ENCODE measurements at places on chromosomes 1 and 21.

DNA sequence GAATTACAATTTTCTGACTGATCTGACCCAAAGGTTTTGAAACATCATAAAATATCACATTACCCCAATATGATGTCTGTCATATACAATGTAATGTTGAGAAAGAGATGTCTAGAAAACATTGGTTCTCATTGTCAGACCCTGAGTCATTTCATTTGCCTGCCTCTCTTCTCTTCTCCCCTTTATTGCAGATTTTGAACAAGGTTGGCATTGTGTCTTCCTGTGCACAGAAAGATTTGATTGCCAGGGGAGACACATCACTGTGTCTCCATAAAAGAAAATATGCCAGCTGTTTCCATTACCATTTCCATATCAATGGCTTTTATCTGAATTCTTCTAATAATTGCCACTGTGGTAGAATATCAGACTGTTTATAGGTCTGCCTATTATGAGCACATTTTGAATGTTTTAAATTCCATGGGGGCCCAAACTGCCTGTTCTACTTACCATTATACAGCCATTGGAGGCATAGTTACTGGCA, 65.6 kb downstream of the IFI44 start:
- DNase-seq = no peak

GRCh38 chr1:17585266-17585987, 45.9 kb downstream of the ARHGEF10L start:
- DNase-seq = no peak

DNA sequence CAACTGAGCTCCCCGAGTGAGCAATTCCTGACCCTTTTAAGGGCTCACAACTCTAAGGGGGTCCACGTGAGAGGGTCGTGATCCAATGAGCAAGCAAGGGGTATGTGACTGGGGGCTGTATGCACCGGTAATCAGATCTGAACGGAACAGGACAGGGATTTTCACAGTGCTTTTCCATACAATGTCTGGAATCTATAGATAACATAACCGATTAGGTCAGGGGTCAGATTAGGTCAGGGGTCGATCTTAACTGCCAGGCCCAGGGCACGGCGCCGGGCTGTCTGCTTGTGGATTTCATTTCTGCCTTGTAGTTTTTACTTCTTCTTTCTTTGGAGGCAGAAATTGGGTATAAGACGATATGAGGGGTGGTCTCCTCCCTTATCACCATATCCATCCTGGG, 30.7 kb upstream of the OPRD1 start:
- no peak for DNase-seq

DNA sequence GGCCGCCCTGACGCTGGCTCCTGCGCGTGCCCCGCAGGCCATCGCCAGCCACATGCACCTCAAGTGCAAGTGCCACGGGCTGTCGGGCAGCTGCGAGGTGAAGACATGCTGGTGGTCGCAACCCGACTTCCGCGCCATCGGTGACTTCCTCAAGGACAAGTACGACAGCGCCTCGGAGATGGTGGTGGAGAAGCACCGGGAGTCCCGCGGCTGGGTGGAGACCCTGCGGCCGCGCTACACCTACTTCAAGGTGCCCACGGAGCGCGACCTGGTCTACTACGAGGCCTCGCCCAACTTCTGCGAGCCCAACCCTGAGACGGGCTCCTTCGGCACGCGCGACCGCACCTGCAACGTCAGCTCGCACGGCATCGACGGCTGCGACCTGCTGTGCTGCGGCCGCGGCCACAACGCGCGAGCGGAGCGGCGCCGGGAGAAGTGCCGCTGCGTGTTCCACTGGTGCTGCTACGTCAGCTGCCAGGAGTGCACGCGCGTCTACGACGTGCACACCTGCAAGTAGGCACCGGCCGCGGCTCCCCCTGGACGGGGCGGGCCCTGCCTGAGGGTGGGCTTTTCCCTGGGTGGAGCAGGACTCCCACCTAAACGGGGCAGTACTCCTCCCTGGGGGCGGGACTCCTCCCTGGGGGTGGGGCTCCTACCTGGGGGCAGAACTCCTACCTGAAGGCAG, 23.4 kb upstream of the ARF1 start:
- no peak for DNase-seq

- DNase-seq = no peak
These were observed 27.7 kb downstream of the PKP1 start for GRCh38 chr1:201310986-201311355.

DNA sequence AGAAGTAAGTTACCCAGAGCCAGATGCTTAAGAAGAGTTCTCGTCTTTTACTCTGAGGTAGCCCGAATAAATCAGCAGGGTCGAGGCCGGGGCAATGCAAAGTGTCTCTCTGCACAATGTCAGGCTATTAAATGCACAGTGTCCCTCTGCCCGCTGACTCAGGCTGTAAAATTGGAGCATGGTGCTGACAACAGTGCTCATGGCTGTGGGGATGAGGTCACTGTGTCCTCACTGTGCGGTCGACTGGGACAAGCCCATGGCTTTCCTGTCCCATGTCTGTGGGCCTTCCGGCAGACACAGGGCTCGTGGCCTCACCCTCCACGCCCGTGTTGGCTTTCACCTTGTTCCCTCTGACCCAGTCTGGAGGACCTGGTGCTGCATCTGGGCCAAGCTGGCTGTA, 14.6 kb upstream of the SLC2A1 start:
- DNase-seq = no peak

GRCh38 chr1:53026254-53026653, 35.8 kb upstream of the PODN start:
- DNase-seq = no peak

DNA sequence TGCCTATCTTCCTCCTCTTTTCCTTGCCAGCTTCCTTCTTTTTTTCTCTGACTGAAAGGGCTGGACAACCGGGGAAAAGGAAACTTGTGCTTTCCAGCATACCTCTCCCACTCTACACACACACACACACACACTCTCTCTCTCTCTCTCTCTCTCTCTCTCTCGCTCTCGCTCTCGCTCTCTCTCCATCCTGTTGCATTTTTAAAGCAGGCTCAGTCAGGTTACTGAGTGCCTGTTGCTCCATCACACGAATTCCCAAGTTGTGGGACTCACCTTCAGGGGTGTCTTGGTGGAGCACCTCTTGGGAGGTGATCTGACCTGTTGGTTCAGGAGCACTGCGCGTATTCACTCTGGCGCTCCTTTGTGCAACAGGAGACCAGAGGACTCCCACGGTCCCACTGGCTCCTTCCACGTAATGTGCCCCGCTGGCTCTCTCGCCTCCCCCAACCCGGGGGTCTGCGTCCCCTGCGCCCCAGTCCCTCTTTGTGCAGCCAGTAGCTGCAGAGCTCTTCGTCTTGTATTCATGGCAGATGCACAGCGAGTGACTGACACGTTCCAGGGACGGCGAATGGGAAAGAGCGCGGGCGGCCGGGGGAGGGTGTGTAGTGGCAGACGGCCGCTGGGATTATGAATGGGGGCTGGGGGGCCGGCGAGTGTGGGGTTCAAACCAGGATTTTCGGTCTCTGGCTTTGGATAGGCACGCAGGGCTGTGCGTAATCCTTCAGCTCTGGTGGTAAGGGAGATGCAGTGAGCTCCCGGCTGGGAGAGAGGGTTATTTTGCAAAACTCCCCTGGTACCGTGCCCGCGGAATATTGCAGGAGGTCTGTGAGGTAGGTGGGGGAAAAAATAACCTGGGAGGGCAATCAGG, 660 bp upstream of the PDE4B start:
- no peak for DNase-seq

- DNase-seq = no peak
These were observed 140.6 kb downstream of the ZNF281 start for GRCh38 chr1:200269256-200269655.

GRCh38 chr1:92975551-92976232, 14.4 kb upstream of the DIPK1A start:
- no peak for DNase-seq

DNA sequence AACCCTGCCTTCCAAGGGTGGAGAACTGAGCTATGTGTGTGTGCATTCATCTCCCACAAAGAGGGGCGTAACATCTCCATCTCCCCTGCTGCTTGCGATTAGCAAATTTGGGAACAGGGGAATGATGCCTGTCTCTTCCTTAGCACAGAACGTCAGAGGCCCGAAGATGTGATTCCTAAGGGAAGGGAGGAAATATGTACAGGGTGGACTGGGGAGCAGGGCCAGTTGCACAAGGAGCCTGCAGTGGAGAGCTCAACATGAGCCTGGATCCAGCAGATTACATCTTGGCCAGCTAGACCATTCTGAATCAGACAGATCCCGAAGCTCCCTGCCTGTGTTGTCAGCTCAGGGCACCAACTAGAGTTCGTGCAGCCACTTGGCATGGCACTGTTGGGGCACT, 118.1 kb downstream of the NGF start:
- no peak for DNase-seq

DNA sequence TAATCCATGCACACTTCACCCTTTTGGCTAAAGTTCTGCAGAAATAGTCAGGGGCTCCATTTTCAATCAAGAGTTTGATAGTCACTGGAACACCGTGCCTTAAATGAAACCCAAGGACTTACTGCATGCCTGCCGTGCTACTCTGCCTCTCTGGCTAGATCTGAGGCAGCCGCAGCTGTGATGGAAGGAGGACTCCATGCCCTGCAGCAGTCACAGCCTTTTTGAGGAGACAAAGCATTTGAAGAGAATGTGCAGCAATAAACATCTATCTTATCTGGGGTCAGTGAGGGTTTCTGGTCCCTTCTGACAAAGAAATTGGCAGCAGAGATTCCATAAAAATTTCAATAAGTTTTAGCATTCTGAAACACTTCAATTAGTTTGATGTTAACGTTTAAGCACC, 78.0 kb downstream of the BCAR3 start:
- DNase-seq = no peak

GRCh38 chr1:233673261-233673946, 59.5 kb downstream of the KCNK1 start:
- DNase-seq = no peak

GRCh38 chr1:77347646-77348045, 65.8 kb downstream of the AK5 start:
- peak; percentile 65 for DNase-seq

GRCh38 chr1:35857830-35858229, 25.2 kb upstream of the AGO1 start:
- no peak for DNase-seq

DNA sequence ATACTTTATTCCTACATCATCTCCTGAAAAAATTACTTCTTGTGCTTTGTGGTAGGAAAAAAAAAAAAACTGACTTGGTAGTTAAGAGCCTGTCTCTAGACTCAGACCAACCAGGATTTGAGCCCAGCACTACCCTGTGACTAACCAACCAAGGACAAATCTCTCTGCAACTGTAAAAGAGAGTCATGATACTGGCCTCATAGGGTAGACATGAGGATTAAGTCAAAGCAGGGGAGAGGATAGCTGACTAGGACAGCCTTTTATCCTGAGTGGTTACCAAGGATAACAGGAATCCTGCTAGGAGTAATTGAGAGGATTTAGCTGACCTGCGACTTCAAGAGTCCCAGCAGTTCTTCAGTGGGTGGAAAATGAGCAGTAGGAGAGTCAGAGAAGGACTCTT, 112.8 kb downstream of the C1orf21 start:
- no peak for DNase-seq

DNA sequence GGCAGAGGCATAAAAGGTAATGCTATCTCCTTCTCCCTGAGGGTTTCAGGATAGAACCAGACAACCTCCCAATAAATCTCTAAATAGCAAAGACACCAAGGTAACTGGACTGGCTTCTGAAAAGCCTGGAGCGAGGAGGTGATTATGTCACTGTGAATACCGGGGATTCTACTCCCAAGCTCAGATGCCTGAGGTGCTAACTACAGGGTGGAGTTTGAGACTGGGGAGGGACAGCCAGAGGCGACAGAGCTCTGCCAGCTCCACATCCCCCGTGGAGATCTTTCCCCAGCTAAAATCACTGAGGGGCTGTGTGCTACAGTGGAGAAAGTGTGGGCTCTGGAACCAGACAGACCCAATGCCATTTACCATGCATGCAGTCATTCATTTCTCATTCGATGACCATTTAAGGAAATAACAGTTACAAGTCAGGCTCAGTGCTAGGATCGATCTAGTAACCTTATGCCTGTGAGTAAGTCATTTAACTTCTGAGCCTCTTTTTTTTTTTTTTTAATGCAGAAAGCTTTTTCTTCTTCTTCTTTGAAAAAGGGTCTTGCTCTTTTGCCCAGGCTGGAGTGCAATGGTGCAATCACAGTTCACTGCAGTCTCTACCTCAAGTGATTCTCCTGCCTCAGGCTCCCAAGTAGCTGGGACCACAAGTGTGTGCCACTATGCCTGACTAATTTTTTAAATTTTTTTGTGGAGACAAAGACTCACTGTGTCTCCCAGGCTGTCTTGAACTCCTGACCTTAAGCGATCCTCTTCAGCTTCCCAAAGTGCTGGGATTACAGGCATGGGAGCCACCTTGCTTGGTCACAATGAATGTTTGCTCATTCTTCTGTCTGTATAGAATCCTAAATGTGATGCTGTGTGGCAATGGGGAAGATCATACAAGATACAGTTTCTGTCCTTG, 8.1 kb upstream of the SLC45A3 start:
- no peak for DNase-seq

- DNase-seq = no peak
These were observed 54.6 kb downstream of the HSF2BP start for GRCh38 chr21:43604505-43605204.

DNA sequence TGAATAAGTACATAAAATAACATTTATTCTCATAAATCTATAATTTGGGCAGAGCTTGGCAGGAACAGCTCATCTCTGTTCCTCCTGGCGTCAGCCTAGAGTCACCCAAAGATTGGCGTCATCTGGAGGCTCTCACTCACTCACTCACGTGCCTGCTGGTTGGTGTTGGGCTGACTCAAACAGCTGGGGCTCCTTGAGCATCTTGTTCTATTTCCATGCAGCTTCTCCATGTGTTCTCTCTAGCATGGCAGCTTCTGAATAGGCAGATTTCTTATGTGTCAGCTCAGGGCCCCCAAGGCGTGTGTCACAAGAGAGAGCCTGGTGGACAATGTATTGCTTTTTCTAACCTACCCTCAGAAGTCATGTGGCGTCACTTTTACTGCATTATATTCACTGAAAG, 70.6 kb upstream of the RAB3GAP2 start:
- peak; percentile 11 for DNase-seq

DNA sequence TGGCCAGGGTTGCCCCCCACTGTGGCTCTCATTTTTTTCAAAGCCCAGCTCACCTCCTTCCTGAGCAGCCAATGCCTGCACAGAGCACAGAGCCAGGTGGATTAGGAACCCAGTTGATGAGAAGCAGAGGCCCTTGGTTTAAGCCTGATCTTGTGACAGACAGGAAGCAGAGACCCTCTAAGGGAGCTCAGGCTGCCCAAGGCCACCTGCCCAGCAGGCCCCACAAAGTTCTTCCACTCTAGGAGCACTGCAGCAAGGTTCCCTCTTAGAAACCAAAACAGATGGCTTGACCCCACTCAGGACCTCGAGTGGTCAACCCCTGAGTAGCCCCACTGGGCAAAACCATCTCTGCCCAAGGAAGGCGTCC, 25.5 kb upstream of the PRSS38 start:
- DNase-seq = no peak

- DNase-seq = no peak
These were observed 18.0 kb downstream of the ACP6 start for GRCh38 chr1:147652306-147652705.

Data from HFF-Myc (cell line).